ENCODE measurements at places on chromosomes 7 and 10. TPM values are rescaled to one million over a fixed set of nuclear protein-coding genes. Genes with fewer than 3 reads are reported as not detected.

Gene CALD1
- 7.5 TPM for total RNA-seq

Gene TFEC
- total RNA-seq, result not detected

Gene IFIT2
- total RNA-seq, result 26.6 TPM

Gene HOGA1
- not detected for total RNA-seq

Gene LRRC18
- not detected for total RNA-seq

Gene HOXA2
- not detected for total RNA-seq

Gene SPDYE1
- not detected for total RNA-seq

Gene UPK3BL2
- total RNA-seq, result 8.2 TPM

Gene BLOC1S2
- total RNA-seq, result 50.5 TPM

Gene SYT15
- 0.71 TPM for total RNA-seq

Gene AZGP1
- not detected for total RNA-seq

Gene ITGB8
- not detected for total RNA-seq

Gene NAT16
- not detected for total RNA-seq

Gene FGL2
- 0.65 TPM for total RNA-seq

Gene JCAD
- total RNA-seq, result not detected

Gene TYW1
- 15.0 TPM for total RNA-seq

Gene AS3MT
- 0.59 TPM for total RNA-seq

Gene CCDC3
- total RNA-seq, result 0.34 TPM

Gene TAS2R5
- 0.93 TPM for total RNA-seq

Gene TSPAN15
- 3.1 TPM for total RNA-seq

Gene CLDN15
- 12.2 TPM for total RNA-seq

Gene COL13A1
- total RNA-seq, result not detected

Gene PITX3
- total RNA-seq, result 1.4 TPM

Gene SPDYE5
- total RNA-seq, result not detected

Gene UCN3
- not detected for total RNA-seq

Gene CH25H
- not detected for total RNA-seq

Gene IGF2BP3
- 0.19 TPM for total RNA-seq

Gene PNLIPRP2
- not detected for total RNA-seq

Gene TDRD1
- 0.76 TPM for total RNA-seq

Gene OR2A12
- not detected for total RNA-seq

Gene CYP2C19
- total RNA-seq, result 0.52 TPM

Gene LCOR
- 18.2 TPM for total RNA-seq

Gene C10orf67
- 0.07 TPM for total RNA-seq

Gene FAM170B
- total RNA-seq, result not detected

Gene CLRN3
- total RNA-seq, result not detected

Gene OAT
- 38.1 TPM for total RNA-seq

All from activated CD4-positive, alpha-beta memory T cell treated with anti-CD3 and anti-CD28 coated beads for 36 hours (primary cell).